ENCODE measurements at places on chromosomes 3 and 15. TPM values are rescaled to one million over a fixed set of nuclear protein-coding genes. Genes with fewer than 3 reads are reported as not detected.

The BFSP2 gene
- total RNA-seq: not detected

The ENTPD3 gene
- total RNA-seq: under 0.01 TPM

The TRPM1 gene
- not detected for total RNA-seq

The CAMKV gene
- total RNA-seq: not detected

The ABHD5 gene
- 48.5 TPM for total RNA-seq

The CHCHD6 gene
- 11.1 TPM for total RNA-seq

The PLIN1 gene
- total RNA-seq: 0.51 TPM

The GPR176 gene
- total RNA-seq: 79.6 TPM

The NANOGP8 gene
- total RNA-seq: not detected

The KNG1 gene
- not detected for total RNA-seq

The DISP2 gene
- 0.26 TPM for total RNA-seq

The CIP2A gene
- 10.1 TPM for total RNA-seq

The MRAS gene
- total RNA-seq: 48.0 TPM

The WDR93 gene
- 0.17 TPM for total RNA-seq

The PP2D1 gene
- not detected for total RNA-seq

The PEX5L gene
- 0.51 TPM for total RNA-seq

The RLBP1 gene
- total RNA-seq: not detected

The KLHL40 gene
- total RNA-seq: not detected

The NUTM1 gene
- not detected for total RNA-seq

The PLSCR2 gene
- total RNA-seq: not detected

The GTF2A2 gene
- total RNA-seq: 44.7 TPM

The SEMA3B gene
- total RNA-seq: 51.6 TPM

The UROC1 gene
- total RNA-seq: not detected

The AP2M1 gene
- total RNA-seq: 362 TPM

The CLRN1 gene
- not detected for total RNA-seq

The ADCY5 gene
- 0.51 TPM for total RNA-seq

The EPHB1 gene
- 0.50 TPM for total RNA-seq

The ITPKA gene
- total RNA-seq: 3.9 TPM

The MLF1 gene
- total RNA-seq: 11.8 TPM

The GRK7 gene
- not detected for total RNA-seq

The PPP2R3A gene
- total RNA-seq: 10.5 TPM

The LRTM1 gene
- not detected for total RNA-seq

The CALML4 gene
- 1.0 TPM for total RNA-seq

The DLL4 gene
- under 0.01 TPM for total RNA-seq

The MINAR1 gene
- 0.33 TPM for total RNA-seq

The TMEM42 gene
- total RNA-seq: 25.3 TPM

The CSTA gene
- 7.9 TPM for total RNA-seq

The SLC12A1 gene
- total RNA-seq: not detected

The EPHA3 gene
- total RNA-seq: 0.99 TPM

The FES gene
- total RNA-seq: 23.4 TPM

The C3orf22 gene
- total RNA-seq: not detected

The FAM107A gene
- total RNA-seq: under 0.01 TPM

The CYP1A2 gene
- total RNA-seq: not detected

The PROS1 gene
- 48.8 TPM for total RNA-seq

The POLQ gene
- 4.1 TPM for total RNA-seq

The PRR20G gene
- not detected for total RNA-seq

The PATL2 gene
- total RNA-seq: 1.3 TPM

Data from fibroblast of lung (primary cell).